ENCODE measurements at places on chromosomes 6 and 20. TPM values are rescaled to one million over a fixed set of nuclear protein-coding genes. Genes with fewer than 3 reads are reported as not detected.

TNXB gene
- total RNA-seq, result 130 TPM

SLC22A3 gene
- 8.4 TPM for total RNA-seq

DUSP15 gene
- 2.1 TPM for total RNA-seq

SYCP2 gene
- total RNA-seq, result 3.7 TPM

PTCHD4 gene
- 0.52 TPM for total RNA-seq

BTNL2 gene
- not detected for total RNA-seq

BPIFB3 gene
- not detected for total RNA-seq

TP53TG5 gene
- not detected for total RNA-seq

CST2 gene
- total RNA-seq, result not detected

MAS1L gene
- total RNA-seq, result not detected

MATN4 gene
- total RNA-seq, result 0.52 TPM

ZNF343 gene
- total RNA-seq, result 12.5 TPM

OPRL1 gene
- total RNA-seq, result 0.52 TPM

ARHGAP18 gene
- 12.5 TPM for total RNA-seq

APCDD1L gene
- total RNA-seq, result 4.2 TPM

GMPR gene
- 26.1 TPM for total RNA-seq

HEY2 gene
- total RNA-seq, result 7.3 TPM

WFDC5 gene
- total RNA-seq, result not detected

KHDC1L gene
- not detected for total RNA-seq

CRISP2 gene
- total RNA-seq, result not detected

EFCAB8 gene
- total RNA-seq, result not detected

C20orf204 gene
- 0.52 TPM for total RNA-seq

IL17F gene
- total RNA-seq, result not detected

TCF21 gene
- total RNA-seq, result not detected

LAMA2 gene
- 187 TPM for total RNA-seq

ANGPT4 gene
- under 0.01 TPM for total RNA-seq

COL21A1 gene
- 91.3 TPM for total RNA-seq

Measured in skeletal muscle tissue (tissue), 5 donors.